ENCODE measurements at places on chromosomes 12 and 14.

- peak; percentile 63 for DNase-seq
These were observed 605 bp downstream of the ANKRD52 start for GRCh38 chr12:56257491-56258067.

DNA sequence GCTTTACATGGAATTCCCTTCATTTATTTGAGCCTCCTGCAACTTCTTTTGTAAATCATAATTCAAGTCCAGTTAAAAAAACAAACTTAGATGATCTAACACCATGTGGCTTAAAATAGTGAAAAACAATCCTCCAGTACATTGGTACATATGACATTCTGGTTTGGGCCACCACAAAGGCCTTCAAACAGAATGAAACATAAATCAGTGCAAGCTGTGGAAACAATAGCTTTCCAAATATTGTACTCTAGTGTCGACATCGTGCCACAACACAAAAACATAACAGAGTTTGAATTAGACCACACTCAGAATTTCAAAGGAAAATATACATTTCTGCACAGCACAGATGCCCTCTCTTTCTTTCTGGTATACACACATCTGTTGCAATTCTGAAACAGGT is 751.3 kb downstream of the SLC6A15 start:
- DNase-seq: no peak

DNA sequence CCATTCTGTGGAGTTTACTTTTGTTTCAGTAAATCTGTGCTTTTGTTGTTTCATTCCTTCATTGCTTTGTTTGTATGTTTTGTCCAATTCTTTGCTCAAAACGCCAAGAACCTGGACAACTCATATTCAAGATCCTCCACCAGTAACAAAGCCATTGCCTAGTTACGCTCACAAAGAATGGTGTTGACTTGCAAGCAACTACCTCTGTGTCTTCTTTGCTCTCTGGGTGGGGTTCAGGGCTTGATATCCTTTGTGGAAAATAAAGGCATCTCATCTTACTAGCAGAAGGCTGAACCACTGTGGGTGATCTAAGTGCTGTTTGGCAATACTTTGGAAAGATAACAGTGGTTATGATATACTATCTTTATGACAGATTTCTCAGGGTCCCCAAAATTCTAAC is 233.4 kb upstream of the ABCD2 start:
- no peak for DNase-seq

DNA sequence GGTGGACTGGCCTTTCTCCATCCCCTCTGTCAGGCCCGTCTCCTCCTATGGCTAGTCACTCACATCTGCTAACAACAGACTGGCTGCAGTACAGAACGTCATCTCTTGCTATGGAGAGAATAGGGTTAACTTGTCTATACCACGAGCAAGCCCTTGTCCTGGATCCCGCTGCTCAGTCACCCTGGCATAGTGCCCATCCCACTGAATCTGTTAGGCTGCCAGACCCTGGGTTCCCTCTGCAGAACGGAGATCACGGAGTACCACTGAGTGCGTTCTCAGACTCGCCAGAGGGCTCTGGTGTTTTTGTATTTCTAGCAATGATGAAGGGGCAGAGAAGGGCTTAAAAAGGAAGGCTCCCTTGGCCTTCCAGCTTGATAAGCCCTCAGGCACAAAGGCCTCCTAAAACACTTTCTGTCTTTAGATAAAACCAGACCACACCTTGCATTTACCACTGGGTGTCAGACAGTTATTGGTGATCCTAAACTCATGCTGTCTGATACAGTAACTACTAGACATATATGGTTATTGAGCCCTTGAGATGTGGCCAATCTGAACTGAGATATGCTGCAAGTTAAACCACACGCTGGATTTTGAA is 6.3 kb upstream of the NRIP2 start:
- DNase-seq: no peak

GRCh38 chr14:99579903-99580571 is 24.0 kb downstream of the CCDC85C start:
- DNase-seq: peak; percentile 81

- DNase-seq: no peak
These were observed 3.7 kb upstream of the ZFP36L1 start for GRCh38 chr14:68796418-68797101.

DNA sequence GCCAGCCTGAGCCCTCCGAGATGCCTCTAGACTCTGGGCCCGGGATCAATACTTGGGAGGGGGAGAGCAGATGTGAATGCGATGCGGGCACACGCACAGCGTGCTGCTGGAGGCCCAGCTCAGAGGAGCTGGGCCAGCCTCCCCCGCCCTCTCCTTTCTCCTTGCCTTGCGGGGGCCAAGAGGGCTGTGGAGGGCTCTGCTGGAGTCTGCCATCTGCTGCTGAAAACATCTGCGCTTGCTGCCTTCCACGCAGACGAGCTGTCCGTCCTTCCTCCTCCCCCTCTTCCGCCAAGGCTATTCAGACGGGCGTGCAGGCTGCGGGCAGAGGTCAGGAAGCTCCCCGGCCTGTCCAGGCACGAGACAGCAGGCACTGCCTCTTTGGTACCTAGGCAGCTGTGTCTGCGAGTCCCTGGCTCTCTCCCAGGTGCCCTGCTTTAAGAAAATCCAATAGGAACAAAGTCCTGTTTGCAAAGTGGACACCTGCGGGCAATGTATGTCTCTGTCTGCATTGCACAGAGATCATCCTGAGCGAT is 75.2 kb downstream of the SPRING1 start:
- DNase-seq: peak; percentile 62
